ENCODE measurements at places on chromosomes 6 and 20. TPM values are rescaled to one million over a fixed set of nuclear protein-coding genes. Genes with fewer than 3 reads are reported as not detected.

BTN1A1 gene
- not detected for total RNA-seq

PRL gene
- total RNA-seq, result 0.39 TPM

HTR1E gene
- total RNA-seq, result not detected

NDUFAF5 gene
- 20.7 TPM for total RNA-seq

RNF8 gene
- total RNA-seq, result 16.7 TPM

LRRC73 gene
- 0.20 TPM for total RNA-seq

MYB gene
- 7.8 TPM for total RNA-seq

ID4 gene
- 68.6 TPM for total RNA-seq
